NCI-H187 (cell line): ENCODE measurements at places on chromosomes 2 and 18.
A peak's percentile ranks its signal among the peaks of the same experiment; 100 is the strongest.

DNA sequence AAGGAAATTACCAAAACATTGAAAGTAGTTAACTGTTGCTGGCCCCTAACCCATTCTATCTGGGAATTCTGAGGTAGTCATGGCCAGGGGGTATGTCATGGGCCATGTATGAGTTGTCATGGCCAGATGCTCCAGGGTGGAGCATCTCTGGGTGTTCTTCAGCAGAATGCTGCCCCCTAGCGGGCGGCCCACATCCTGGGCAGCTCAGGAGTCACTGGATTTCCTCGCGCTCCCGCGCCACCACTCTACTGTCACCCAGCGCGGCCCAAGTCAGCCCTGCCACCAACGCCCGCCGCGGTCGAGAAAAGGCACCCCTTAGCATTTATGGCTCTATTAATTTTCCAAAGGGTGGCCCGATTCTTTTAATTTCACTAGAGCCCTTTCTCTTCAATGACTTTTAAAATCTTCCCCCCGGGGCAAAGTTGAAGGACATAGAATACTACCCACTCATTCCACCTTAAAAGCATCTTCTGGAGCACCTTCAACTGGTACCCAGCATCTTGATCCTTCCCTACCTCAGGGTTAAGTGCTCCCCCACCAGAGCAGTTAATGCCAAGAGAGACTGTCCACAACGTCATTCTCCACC, 41.6 kb downstream of the PKDCC start:
- DNase-seq: no peak

DNA sequence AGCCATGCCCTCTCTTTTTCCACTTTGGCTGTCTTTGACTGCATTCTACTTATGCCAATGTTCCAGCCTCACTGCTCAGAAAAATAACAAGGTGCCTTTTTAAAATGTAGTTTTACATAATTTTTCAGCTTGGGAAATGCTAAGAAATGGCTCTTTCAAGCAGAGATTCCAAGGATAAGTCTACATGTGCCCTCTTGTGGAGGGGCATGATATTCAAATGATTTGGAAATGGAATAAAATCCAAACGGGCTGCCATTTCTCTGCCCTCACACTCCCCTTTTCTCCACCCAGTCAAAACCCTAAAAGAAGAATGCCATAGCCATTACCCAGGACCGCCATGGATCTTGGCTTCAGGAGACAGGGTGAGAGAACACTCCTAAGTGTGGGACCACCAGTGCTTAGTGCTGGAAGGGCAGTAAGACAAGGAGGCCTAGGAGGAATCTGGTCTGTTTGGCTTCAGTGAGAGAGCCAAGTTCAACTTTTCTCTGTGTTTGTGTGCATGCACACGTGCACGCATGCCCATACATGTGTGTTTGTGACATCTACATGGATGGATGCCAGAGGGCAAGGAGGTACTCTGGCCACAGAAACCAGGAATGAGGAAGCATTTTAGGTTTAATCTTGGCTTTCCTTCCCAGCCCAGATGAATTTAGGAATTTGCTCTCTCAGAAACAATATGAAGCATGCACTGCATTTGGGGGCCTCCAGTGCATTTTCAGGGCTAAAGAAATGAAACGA, 174.0 kb upstream of the SLC14A2 start:
- DNase-seq: no peak

DNA sequence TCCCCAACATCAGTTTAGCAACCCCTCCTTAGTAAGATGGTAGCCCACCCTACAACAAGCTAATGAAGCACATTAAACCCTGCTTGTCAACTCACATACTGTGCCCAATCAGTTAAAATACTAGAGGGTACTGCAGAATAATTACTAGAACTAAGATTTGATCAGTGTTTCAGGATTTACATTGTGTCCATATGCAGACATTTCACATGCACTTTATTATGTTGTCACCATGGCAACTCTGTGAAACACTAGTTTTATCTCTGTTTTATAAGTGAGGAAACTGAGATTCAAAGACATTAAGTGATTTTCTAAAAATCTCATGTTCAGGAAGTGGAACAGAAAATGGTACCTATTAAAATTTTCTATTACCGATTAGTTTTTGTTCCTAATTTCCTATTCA, 61.7 kb downstream of the CYBRD1 start:
- no peak for DNase-seq

- no peak for DNase-seq
These were observed 29.0 kb downstream of the LPIN1 start for GRCh38 chr2:11775384-11775783.

GRCh38 chr2:130390460-130391057, 34.7 kb downstream of the PTPN18 start:
- DNase-seq: no peak

DNA sequence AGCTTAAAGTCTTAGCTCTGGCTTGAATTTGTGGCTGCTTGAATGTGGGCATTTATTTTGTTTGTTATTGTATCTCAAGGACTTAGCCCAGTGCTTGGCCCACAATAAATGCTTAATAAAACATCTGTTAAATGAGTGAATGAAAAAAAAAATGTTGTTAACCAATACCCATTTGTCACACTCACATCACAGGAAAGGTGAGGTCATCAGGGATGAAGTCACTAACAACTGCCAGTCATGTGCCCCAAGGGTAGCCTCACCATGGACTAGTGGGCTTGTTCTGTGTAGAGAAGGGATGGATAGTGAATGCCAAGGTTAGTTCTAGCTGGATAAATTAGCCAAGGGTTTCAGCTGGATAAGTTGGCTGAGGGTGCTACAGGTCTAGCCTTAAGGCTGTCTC, 3.0 kb downstream of the NRBP1 start:
- DNase-seq: no peak

DNA sequence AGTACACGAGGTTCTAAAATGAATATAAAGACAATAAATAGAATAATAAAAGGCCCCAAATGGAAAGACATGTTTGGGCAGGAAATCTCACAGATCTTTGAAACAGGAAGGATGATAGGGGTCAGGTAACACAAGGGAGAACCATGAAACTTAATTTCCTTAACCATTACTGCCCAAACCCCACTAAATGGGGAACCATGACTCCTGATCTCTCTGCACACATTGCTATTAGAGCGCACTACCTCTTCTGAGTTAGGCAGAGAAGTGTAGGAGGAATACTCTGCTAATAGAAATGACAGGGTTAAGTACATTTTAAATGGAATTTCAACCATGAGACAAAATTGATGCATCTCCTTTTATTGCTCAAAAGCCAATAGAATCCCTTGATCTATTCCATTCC, 213.7 kb upstream of the SETBP1 start:
- no peak for DNase-seq

GRCh38 chr2:150376553-150377335, 110.7 kb downstream of the RND3 start:
- no peak for DNase-seq

- DNase-seq: no peak
These were observed 104.5 kb downstream of the CDCA7 start for GRCh38 chr2:173458991-173459780.

DNA sequence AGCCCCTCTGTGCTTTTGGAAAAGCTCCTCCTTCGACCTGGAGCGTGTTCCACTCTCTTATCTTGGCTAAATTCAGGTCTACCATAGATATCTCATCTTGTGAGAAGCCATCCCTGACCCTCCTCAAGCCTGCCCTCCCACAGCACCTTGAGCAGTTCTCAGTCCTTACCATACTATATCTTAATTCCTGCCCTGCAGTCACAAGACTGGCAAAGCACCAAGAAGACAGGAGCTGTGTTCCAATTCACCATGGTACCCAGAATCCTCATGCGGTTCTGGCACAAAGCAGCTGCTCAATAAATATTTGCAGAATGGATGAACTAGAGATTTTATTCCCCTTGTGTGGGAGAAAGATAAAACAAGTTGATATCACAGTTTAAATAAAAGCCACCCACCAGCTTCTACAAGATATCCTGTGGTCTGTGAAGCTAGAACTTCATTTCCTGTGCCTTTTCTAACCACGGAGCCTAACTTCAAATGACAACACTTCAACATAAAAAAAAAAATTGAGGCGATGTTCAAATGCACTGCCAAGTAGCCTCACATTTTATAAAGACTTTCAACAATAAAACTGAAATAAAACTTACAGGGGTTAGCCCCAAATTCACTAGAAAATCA, 19.5 kb downstream of the MARCHF4 start:
- no peak for DNase-seq

- no peak for DNase-seq
These were observed 607.7 kb downstream of the ARHGAP15 start for GRCh38 chr2:143736904-143737303.

- DNase-seq: no peak
These were observed 458 bp downstream of the HYCC2 start for GRCh38 chr2:201070948-201071478.

GRCh38 chr18:74569401-74569800, 28.3 kb upstream of the ZNF407 start:
- DNase-seq: no peak

DNA sequence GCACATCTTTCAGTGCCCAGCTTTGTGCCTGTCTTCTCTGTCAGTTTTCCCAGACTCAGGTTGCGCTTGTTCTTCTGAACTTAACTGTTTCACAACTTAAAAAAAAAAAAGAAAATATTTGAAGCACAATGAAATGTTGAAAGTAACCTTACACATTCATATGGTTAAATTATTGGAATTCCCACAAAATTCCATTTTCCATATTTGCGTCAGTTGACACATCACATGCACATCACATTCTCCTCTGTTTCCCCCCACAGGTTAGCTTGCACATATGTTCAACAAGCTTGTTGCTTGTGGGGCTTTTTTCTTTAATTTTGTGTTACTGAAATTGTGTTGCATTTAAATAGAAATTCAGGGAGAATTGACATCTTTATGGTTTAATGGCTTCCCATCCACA, 8.3 kb downstream of the MYO1B start:
- DNase-seq: no peak

DNA sequence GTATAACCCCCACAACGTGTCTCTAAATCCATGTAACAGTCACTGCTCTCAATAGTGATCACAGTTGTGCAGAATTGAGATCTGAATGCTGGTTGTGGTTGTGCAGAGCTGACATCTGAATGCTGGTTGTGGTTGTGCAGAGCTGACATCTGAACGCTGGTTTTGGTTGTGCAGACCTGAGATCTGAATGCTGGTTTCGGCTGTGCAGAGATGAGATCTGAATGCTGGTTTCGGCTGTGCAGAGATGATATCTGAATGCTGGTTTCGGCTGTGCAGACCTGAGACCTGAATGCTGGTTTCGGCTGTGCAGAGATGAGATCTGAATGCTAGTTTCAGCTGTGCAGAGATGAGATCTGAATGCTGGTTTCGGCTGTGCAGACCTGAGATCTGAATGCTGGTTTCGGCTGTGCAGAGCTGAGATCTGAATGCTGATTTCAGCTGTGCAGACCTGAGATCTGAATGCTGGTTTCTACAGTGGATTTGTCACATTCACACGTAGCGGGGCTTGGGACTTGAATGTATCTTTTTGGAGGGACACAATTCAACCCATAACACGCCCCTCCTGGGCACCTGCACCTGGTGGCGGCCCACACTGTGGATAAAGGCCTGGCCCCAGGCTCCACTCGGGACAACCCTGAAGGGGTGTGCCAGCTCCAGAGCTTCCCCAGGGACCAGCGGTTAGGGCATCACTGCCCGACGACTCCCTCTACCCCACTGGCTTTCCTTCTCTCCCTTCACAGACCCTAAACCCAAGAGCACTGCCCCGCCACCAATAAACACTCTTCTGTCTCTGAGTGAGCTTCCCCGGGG, 51.1 kb upstream of the SLC66A3 start:
- DNase-seq: no peak

DNA sequence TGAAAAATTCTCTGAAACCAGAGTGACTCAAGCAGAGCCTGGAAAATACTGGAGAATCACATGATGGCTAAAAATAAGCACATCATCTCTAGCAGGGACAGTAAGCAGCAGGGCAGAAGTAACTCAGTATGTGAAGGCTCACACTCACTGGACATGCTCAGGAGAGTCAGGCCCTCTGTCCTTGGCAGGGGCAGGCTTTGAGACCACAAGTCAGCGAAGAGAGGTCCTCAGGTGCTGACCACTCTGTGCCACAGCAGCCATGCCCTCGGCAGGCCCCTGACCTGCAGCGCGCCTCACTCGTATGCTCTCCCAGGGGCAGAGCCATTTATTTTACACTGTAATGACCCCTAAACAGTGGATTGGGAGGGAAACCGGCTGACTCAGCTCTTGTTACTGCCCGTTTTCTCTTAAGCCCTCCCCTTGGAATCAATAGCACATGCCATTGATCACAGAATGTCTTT, 76.8 kb downstream of the MAPRE2 start:
- no peak for DNase-seq

GRCh38 chr2:40451918-40452605, at the start of gene SLC8A1:
Gene SLC8A1 (minus strand): TSS chr2:40452090.
- peak; percentile 38 for DNase-seq

GRCh38 chr2:227870710-227871374, 589 bp upstream of the DAW1 start:
- DNase-seq: no peak

DNA sequence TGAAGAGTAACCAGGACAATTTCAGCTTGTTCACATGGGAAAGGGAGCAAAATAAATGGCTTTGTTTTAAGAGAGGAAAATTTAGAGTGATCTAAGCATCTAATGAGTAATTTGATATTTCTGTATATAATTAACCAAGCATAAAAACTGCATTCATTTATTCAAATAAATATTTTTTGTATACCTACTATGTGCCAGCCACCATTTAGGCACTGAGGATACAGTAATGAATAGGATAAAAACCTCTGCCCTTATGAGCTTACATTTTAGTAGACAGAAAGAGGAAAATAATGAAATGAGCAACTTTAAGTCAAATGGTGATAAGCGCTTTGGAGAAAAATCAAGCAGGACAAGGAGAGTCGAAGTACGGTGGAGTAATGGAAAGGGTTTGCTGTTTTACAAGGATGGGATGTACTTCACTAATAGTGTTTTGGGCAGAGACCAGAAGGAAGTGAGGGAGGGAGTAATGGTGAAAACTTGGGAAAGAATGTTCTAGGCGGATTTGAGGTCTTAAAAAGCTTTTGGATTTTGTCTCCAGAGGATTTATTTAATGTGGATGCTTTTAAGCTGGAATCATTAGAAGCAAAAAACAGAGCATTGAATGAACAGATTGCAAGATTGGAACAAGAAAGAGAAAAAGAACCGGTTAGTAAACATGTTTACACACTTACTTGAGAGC, 17.4 kb downstream of the NDC80 start:
- no peak for DNase-seq

GRCh38 chr2:236113425-236113824, 54.8 kb downstream of the GBX2 start:
- DNase-seq: no peak

DNA sequence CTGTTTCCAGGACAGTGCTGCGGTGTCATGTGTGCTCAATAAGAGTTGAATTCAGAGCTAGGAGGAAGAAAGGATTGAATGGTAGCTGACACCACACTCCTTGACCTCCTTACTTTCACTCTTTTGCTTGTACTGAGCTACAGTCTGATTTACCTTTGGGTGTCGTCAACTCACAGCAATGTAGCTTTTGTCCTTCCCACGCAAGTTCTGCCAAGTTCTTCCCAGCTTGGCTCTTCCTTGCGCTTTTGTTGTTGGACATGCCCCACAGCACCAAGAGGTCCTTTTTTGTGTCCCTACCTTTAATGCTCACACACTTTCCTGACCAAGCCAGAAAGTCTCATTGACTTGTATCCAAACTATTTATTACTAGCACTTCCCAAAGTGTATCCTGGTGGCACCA, 38.3 kb upstream of the ITGB6 start:
- no peak for DNase-seq

GRCh38 chr2:8677646-8678592, 3.9 kb upstream of the ID2 start:
- peak; percentile 81 for DNase-seq
